ENCODE measurements at places on chromosomes 7 and 10. TPM values are rescaled to one million over a fixed set of nuclear protein-coding genes. Genes with fewer than 3 reads are reported as not detected.

DNA sequence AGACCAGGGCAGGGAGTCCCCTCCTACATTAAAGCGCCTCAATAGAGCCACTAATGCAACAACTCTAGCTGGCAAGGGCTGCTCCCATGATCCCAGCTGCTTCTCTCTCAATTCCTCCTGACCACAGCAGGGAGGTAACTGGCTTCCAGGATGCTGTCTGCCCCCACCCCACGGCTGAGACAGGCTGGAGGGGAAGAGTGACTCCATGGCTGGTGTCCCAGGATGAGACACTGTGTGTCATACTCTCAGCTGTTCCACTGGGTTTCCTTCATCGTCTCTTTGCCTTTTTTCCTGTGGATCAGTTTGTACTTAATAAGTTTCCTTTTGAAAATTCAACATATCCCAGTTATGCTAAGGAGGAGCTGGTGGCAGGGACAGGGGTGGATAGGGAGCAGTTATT lies 27.7 kb upstream of the MYH16 start:
- peak; percentile 18 for DNase-seq
- no peak overlapping the region for H3K4me3 ChIP-seq
- no peak overlapping the region for H3K27ac ChIP-seq
- H3K36me3 ChIP-seq, result no peaks in the 10 kb centered on the region
- no peaks in the 10 kb centered on the region for H3K4me1 ChIP-seq

DNA sequence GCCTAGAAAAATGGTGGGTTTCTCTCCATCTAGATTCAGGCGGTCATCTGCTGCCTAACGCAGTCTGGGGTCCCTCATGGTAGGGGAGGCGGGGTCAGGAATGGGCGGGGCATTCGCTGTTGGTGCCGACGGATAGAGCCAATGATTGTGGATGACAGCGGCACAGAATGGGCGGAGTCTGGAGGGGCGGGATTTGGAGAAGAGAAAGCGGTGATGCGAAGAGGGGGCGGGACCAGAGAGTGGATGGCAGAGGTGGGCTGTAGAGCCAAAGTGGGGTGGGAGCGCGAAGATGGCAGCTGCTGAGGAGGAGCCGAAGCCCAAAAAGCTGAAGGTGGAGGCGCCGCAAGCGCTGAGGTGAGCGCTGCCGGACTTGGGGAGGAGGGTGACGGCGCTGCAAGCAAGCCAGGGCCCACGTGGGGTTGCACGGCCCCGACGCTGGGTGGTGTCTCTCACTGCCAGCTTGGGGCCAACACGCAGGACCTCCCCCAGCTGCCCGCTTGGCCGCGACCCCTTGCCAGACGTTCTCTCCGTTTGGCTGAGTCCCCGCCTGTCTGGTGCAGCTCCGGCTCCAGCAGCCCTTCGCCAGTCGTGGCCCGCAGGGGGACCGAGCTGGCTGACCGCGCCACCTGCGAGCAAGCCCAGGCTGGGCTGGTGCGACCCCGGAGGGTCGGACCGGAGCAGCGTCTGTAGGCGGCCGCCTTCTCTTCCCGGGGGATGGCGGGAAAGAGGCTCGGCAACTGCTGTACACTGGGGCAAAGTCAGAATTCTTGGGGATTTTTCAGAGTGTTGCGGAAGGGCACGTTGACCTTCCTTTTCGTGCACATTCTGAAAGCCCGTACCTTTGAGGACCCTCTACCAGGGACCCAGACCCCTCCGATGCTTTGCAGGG lies at the start of gene ADK:
Gene ADK, plus strand, starts transcription at position 232 of the 889 bp plus-strand sequence. Its CDS starts 58 bp downstream, at position 290.
- H3K4me1 ChIP-seq, result peaks cover 9% of the 10 kb centered on the region
- peak within 1 kb of the TSS; percentile 75 for H3K4me3 ChIP-seq
- DNase-seq, result peak; percentile 99
- no peaks in the 10 kb centered on the region for H3K27me3 ChIP-seq

DNA sequence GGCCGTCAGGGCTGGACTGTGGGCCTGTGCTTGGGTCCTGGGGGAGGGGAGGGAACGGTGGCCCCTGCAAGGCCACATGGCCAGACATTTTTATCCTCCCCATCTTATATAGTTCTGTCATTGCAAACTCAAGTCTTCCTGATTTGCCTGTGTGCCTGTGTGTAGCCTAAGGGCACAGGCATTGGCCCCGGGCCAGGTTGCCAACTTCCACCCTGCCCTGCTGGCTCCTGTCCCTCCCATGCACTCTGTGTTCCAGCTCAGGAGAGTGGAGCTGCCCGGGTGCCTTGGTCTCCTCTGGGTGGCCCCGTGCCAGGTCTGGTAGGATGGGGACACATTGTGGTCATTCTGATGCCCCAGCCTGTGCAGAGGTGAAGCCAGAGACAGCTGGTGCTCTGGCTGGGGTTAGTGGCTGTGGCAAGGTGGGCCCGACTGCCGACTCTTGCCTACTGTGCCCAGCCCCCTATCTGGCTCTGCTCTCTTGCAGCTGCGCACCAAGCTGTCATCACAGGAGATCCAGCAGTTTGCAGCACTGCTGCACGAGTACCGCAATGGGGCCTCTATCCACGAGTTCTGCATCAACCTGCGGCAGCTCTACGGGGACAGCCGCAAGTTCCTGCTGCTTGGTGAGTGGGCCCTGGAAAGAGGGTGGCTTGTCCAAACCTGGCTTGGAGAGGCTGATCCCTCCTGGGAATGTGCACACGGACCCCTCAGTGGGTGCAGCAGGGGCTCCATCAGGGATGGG lies 14.8 kb downstream of the NACAD start:
- H3K27ac ChIP-seq, result no peak overlapping the region
- H3K4me1 ChIP-seq, result peaks cover 6% of the 10 kb centered on the region
- peak; percentile 32 for DNase-seq
- no peak overlapping the region for H3K4me3 ChIP-seq

DNA sequence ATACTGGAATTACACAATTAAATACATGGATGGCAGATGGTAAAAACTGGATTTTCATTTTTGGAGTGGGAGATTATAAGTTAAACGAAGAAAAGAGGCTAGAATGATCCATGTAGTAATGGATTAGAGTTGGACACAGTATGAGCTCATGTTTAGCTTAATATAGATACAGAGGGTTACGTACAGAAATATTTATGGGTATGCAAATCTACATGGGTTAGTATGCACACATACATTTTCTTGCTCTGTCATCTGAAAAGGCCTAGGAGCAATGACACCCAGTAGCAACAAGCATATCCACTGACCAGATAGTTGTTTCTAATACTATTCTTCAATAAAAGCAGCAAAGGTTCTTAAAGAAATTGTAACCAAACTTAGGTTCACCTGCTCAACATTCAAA lies 366.4 kb downstream of the SEMA3D start:
- H3K27ac ChIP-seq, result no peak overlapping the region
- no peak overlapping the region for H3K4me3 ChIP-seq
- no peaks in the 10 kb centered on the region for H3K27me3 ChIP-seq
- no peaks in the 10 kb centered on the region for H3K4me1 ChIP-seq
- DNase-seq, result no peak

- no peak overlapping the region for H3K4me3 ChIP-seq
- no peak overlapping the region for H3K27ac ChIP-seq
- no peaks in the 10 kb centered on the region for H3K36me3 ChIP-seq
- DNase-seq, result no peak
- no peaks in the 10 kb centered on the region for H3K4me1 ChIP-seq
Observed at GRCh38 chr7:100128637-100128963, 1.8 kb downstream of the MBLAC1 start.

GRCh38 chr7:84042110-84042539 lies 152.5 kb downstream of the SEMA3A start:
- peak overlapping the region; percentile 34 for H3K27ac ChIP-seq
- H3K27me3 ChIP-seq, result no peaks in the 10 kb centered on the region
- no peak overlapping the region for H3K4me3 ChIP-seq
- H3K36me3 ChIP-seq, result no peaks in the 10 kb centered on the region
- DNase-seq, result peak; percentile 69

GRCh38 chr7:116339564-116339963 lies 129.2 kb downstream of the TES start:
- no peak overlapping the region for H3K4me3 ChIP-seq
- no peak overlapping the region for H3K27ac ChIP-seq
- no peak for DNase-seq
- no peaks in the 10 kb centered on the region for H3K36me3 ChIP-seq
- H3K27me3 ChIP-seq, result no peaks in the 10 kb centered on the region
- no peaks in the 10 kb centered on the region for H3K4me1 ChIP-seq

GRCh38 chr10:33935350-33935749 lies 600.9 kb upstream of the NRP1 start:
- H3K27ac ChIP-seq, result no peak overlapping the region
- H3K4me3 ChIP-seq, result no peak overlapping the region
- DNase-seq, result no peak
- no peaks in the 10 kb centered on the region for H3K36me3 ChIP-seq
- no peaks in the 10 kb centered on the region for H3K4me1 ChIP-seq
- no peaks in the 10 kb centered on the region for H3K27me3 ChIP-seq

- H3K36me3 ChIP-seq, result no peaks in the 10 kb centered on the region
- H3K27me3 ChIP-seq, result no peaks in the 10 kb centered on the region
- peaks cover 6% of the 10 kb centered on the region for H3K4me1 ChIP-seq
Observed at GRCh38 chr7:25664593-25664992, 436.3 kb upstream of the NPVF start.

DNA sequence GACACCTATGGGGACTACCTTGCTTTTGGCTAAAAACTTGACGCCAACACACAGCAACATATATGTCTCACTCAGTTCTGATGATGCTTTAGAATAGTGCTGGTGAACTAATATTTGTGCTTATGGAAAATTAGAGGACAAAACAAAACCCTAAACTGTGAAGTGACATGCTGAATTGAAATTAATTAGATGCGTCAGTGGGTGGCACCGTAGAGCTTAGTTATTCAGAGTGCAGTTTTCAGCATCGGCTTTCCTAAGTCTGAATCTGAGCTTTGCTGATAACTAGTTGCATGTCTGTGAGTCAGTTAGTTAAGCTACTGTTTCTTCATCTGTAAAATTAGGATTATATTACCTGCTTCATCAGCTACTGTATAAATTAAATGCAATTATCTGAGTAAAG lies 245.0 kb upstream of the SORCS1 start:
- no peaks in the 10 kb centered on the region for H3K27me3 ChIP-seq
- H3K4me1 ChIP-seq, result no peaks in the 10 kb centered on the region
- H3K4me3 ChIP-seq, result no peak overlapping the region
- DNase-seq, result peak; percentile 32
- no peak overlapping the region for H3K27ac ChIP-seq

- H3K4me1 ChIP-seq, result no peaks in the 10 kb centered on the region
- DNase-seq, result no peak
- H3K27me3 ChIP-seq, result no peaks in the 10 kb centered on the region
- H3K4me3 ChIP-seq, result no peak overlapping the region
- no peaks in the 10 kb centered on the region for H3K36me3 ChIP-seq
- H3K27ac ChIP-seq, result no peak overlapping the region
Observed at GRCh38 chr7:139567647-139568345, 44.3 kb downstream of the CLEC2L start.

- H3K27ac ChIP-seq, result no peak overlapping the region
- H3K36me3 ChIP-seq, result no peaks in the 10 kb centered on the region
- DNase-seq, result no peak
- H3K4me1 ChIP-seq, result no peaks in the 10 kb centered on the region
Observed at GRCh38 chr10:4581929-4582328, 244.1 kb upstream of the AKR1E2 start.

GRCh38 chr7:131203291-131203976 lies 124.2 kb upstream of the MKLN1 start:
- no peak overlapping the region for H3K27ac ChIP-seq
- no peaks in the 10 kb centered on the region for H3K36me3 ChIP-seq
- no peak for DNase-seq
- H3K27me3 ChIP-seq, result no peaks in the 10 kb centered on the region
- H3K4me3 ChIP-seq, result no peak overlapping the region

DNA sequence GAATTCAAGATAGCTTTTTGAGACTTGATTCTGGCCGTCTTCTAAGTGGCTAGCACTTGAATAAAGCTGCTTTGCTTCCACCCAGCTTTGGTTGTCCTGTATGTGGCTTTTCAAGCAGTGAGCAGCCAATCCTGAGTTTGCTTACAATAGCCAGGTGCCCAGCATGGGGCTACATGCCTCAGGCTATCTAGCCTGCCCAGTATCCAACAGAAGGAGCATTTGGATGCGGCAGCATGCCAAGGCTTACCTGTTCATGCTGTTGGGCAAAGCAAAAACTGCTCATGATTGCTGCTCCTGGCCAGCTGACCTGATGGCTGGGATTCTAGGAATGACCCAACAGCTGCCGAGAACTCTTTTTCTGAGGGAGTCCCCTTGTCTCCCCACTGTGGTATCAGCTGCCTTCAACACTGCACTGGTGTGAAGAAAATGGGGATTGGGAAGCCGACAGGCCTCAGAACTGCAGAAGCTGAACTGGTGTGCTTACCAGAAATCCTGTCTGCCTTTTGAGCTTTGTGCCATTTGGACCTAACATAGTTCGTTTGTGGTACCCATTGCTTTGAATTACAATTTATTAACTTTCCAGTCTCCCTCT lies 618.9 kb upstream of the IGFBP3 start:
- H3K4me3 ChIP-seq, result no peak overlapping the region
- DNase-seq, result no peak
- no peaks in the 10 kb centered on the region for H3K27me3 ChIP-seq
- peaks cover 2% of the 10 kb centered on the region for H3K4me1 ChIP-seq

- no peak for DNase-seq
- H3K27ac ChIP-seq, result no peak overlapping the region
- H3K4me1 ChIP-seq, result no peaks in the 10 kb centered on the region
- no peaks in the 10 kb centered on the region for H3K36me3 ChIP-seq
- H3K4me3 ChIP-seq, result no peak overlapping the region
- no peaks in the 10 kb centered on the region for H3K27me3 ChIP-seq
Observed at GRCh38 chr10:5206799-5207198, 10.2 kb downstream of the AKR1C4 start.

DNA sequence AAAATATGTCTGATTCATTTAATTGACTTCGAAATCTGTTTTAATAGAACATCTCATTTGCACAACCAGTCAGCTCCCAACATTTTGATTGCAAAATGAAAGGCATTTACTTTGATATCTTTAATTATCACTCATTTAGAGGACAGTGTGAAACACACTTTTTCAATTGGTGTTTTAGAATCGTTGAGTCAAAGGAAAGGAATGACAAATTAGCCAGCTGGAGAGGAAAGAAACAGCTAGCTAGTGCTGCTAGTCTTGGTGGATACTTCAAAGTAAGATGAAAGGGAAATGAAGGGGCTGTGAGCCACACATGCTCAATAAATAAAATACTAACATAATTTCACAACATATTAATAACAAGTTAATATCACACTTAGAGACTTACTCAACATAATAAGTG lies 570.2 kb downstream of the PHTF2 start:
- H3K27ac ChIP-seq, result no peak overlapping the region
- H3K4me3 ChIP-seq, result no peak overlapping the region
- no peak for DNase-seq
- H3K4me1 ChIP-seq, result no peaks in the 10 kb centered on the region

- peaks cover 13% of the 10 kb centered on the region for H3K4me1 ChIP-seq
- no peak for DNase-seq
- H3K4me3 ChIP-seq, result no peak overlapping the region
- H3K36me3 ChIP-seq, result no peaks in the 10 kb centered on the region
- H3K27me3 ChIP-seq, result no peaks in the 10 kb centered on the region
- H3K27ac ChIP-seq, result no peak overlapping the region
Observed at GRCh38 chr7:28677668-28678067, 265.4 kb downstream of the CREB5 start.

The TMEM130 gene
- total RNA-seq, result not detected

The CTNNA3 gene
- 2.7 TPM for total RNA-seq

The LBX1 gene
- total RNA-seq, result 13.7 TPM

The ETV1 gene
- 45.4 TPM for total RNA-seq

The EEPD1 gene
- 0.93 TPM for total RNA-seq

The CYP2C18 gene
- not detected for total RNA-seq

The VWDE gene
- total RNA-seq, result not detected

Measured in SJCRH30 (cell line).